Activated naive CD4-positive, alpha-beta T cell treated with anti-CD3 and anti-CD28 coated beads for 36 hours (primary cell): ENCODE measurements at places on chromosomes 2 and 18. TPM values are rescaled to one million over a fixed set of nuclear protein-coding genes. Genes with fewer than 3 reads are reported as not detected.

- H3K4me3 ChIP-seq = no peak overlapping the region
- no peak for DNase-seq
- no peak overlapping the region for H3K27ac ChIP-seq
- no peaks in the 10 kb centered on the region for H3K27me3 ChIP-seq
Observed at GRCh38 chr2:155687181-155687580, 645.3 kb downstream of the NR4A2 start.

GRCh38 chr2:228793116-228793515, 478.0 kb downstream of the PID1 start:
- H3K36me3 ChIP-seq = no peaks in the 10 kb centered on the region
- H3K4me3 ChIP-seq = no peak overlapping the region
- no peaks in the 10 kb centered on the region for H3K4me1 ChIP-seq
- H3K27me3 ChIP-seq = no peaks in the 10 kb centered on the region
- no peak for DNase-seq

GRCh38 chr2:1645761-1646476, 98.4 kb downstream of the PXDN start:
- H3K4me1 ChIP-seq = no peaks in the 10 kb centered on the region
- no peaks in the 10 kb centered on the region for H3K36me3 ChIP-seq

GRCh38 chr2:54041135-54041534, 70.3 kb upstream of the PSME4 start:
- H3K27me3 ChIP-seq = no peaks in the 10 kb centered on the region
- no peak overlapping the region for H3K4me3 ChIP-seq
- H3K4me1 ChIP-seq = no peaks in the 10 kb centered on the region
- H3K27ac ChIP-seq = no peak overlapping the region
- DNase-seq = peak; percentile 73
- H3K36me3 ChIP-seq = peaks cover 6% of the 10 kb centered on the region

CASP8 gene
- total RNA-seq = 37.0 TPM

CENPA gene
- total RNA-seq = 43.6 TPM
